Fibroblast of the conjunctiva (primary cell): ENCODE measurements at places on chromosomes 16 and 17.

GRCh38 chr17:73284906-73285602 is 23.4 kb upstream of the CPSF4L start:
- no peak for DNase-seq

DNA sequence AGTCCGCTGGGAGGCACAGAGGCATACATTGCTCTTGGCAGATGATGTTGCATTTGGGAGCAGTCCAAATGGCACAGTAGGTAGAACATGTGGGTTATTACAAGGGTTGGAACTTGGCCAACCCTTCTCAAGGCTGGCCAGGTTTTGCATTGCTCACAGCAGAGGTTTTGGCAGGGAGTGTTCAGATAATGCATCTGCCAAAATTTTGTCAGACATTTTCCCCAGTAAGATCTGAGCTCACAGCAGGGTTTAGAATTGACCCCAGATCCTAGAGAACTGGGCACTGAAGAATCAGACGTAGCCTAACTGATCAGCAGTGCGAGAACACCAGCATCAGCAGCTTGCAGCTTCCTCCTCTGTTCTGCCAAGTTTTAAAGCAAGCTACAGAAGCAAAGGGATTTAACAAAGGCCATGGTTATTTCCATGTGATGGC is 468.8 kb upstream of the KIF2B start:
- DNase-seq, result peak; percentile 4

GRCh38 chr17:36779550-36779949 is 157.7 kb upstream of the LHX1 start:
- DNase-seq, result no peak

GRCh38 chr17:6800422-6801027 is 24.5 kb downstream of the FBXO39 start:
- no peak for DNase-seq

DNA sequence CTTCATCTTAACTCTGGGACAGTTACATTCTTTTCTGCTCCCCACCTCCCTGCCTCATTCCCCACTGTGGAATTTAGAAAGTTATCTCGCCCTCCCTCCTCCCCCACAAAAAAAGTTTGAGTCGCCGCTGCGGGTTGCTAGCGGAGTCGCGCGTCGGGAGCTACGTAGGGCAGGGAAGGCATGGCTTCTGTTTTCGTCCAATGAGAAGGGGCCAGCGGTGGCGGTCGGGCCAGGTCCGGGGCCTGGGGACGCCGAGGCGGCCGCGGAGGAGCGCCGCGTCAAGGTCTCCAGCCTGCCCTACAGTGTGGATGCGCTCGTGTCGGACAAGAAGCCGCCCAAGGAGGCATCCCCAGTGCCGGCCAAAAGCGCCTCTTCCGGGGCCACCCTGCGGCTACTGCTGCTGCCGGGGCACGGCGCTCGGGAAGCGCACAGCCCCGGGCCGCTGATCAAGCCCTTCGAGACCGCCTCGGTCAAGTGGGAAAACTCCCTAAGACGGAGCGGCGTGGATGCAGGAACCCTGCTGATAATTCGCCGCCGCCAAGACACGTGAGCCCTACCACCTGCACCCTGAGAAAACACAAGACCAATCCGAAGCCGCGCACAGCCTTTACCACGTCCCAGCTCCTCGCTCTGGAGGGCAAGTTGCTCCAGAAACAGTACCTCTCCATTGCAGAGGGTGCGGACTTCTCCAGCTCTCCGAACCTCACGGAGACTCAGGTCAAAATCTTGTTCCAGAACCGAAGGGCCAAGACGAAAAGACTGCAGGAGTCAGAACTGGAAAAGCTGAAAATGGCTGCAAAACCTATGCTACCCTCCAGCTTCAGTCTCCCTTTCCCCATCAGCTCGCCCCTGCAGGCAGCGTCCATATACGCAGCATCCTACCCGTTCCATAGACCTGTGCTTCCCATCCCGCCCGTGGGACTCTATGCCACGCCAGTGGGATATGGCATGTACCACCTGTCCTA is 8.9 kb downstream of the OR4D1 start:
- DNase-seq, result no peak

- DNase-seq, result no peak
Observed at GRCh38 chr16:19701091-19701490, 16.9 kb downstream of the KNOP1 start.
